A549 (cell line): ENCODE measurements at places on chromosomes 1 and 21. TPM values are rescaled to one million over a fixed set of nuclear protein-coding genes. Genes with fewer than 3 reads are reported as not detected.

Gene KDF1
- polyA plus RNA-seq: not detected in 3 replicates

Gene WDR64
- 0.03 TPM in 1 of 3 replicates, not detected in the others for polyA plus RNA-seq

Gene BSND
- not detected in 3 replicates for polyA plus RNA-seq

Gene DIRAS3
- 1.4 to 2.0 TPM (median 1.8 TPM) in 3 replicates for polyA plus RNA-seq

Gene SHE
- 0.01 TPM in 1 of 3 replicates, not detected in the others for polyA plus RNA-seq

Gene RIPK4
- polyA plus RNA-seq: 5.1 to 6.4 TPM (median 5.7 TPM) in 3 replicates

Gene TNFRSF9
- polyA plus RNA-seq: 0.75 to 1.8 TPM (median 1.0 TPM) in 3 replicates

Gene TLCD4
- polyA plus RNA-seq: 12.7 to 14.2 TPM (median 13.3 TPM) in 3 replicates

Gene NCDN
- 15.7 to 17.0 TPM (median 16.8 TPM) in 3 replicates for polyA plus RNA-seq

Gene KLF17
- 0.22 to 0.41 TPM (median 0.40 TPM) in 3 replicates for polyA plus RNA-seq

Gene S100A7A
- not detected in 3 replicates for polyA plus RNA-seq

Gene LCE3D
- 0.18 to 0.39 TPM (median 0.18 TPM) in 3 replicates for polyA plus RNA-seq

Gene OR2L3
- polyA plus RNA-seq: not detected in 3 replicates

Gene OPTC
- polyA plus RNA-seq: not detected in 3 replicates

Gene PACC1
- 11.8 to 12.5 TPM (median 11.9 TPM) in 3 replicates for polyA plus RNA-seq

Gene CD5L
- polyA plus RNA-seq: not detected in 3 replicates

Gene HFM1
- 0.04 to 0.08 TPM (median 0.07 TPM) in 3 replicates for polyA plus RNA-seq

Gene VAV3
- polyA plus RNA-seq: 9.1 to 12.8 TPM (median 11.1 TPM) in 3 replicates

Gene S100A1
- 0.67 to 0.97 TPM (median 0.88 TPM) in 3 replicates for polyA plus RNA-seq

Gene IL20
- polyA plus RNA-seq: not detected in 3 replicates

Gene GABPB2
- polyA plus RNA-seq: 2.4 to 3.9 TPM (median 3.3 TPM) in 3 replicates

Gene FBLIM1
- polyA plus RNA-seq: 33.9 to 39.4 TPM (median 38.1 TPM) in 3 replicates

Gene REG4
- polyA plus RNA-seq: not detected in 3 replicates

Gene GBP7
- polyA plus RNA-seq: not detected in 3 replicates

Gene TEX38
- polyA plus RNA-seq: not detected in 3 replicates

Gene CSF1
- polyA plus RNA-seq: 35.1 to 42.4 TPM (median 37.5 TPM) in 3 replicates

Gene SMIM1
- 0.80 to 1.3 TPM (median 1.1 TPM) in 3 replicates for polyA plus RNA-seq

Gene NR5A2
- polyA plus RNA-seq: 10.8 to 12.0 TPM (median 11.1 TPM) in 3 replicates

Gene AMY1C
- not detected in 3 replicates for polyA plus RNA-seq

Gene PDZK1IP1
- polyA plus RNA-seq: 6.4 to 9.4 TPM (median 6.9 TPM) in 3 replicates

Gene CYP2J2
- polyA plus RNA-seq: 0.09 TPM in 3 replicates

Gene MYOG
- not detected in 3 replicates for polyA plus RNA-seq

Gene RHBG
- 0.08 TPM in 1 of 3 replicates, not detected in the others for polyA plus RNA-seq

Gene FCER1A
- polyA plus RNA-seq: not detected in 3 replicates

Gene KCNQ4
- polyA plus RNA-seq: 0.17 to 0.24 TPM (median 0.22 TPM) in 3 replicates

Gene BMP8B
- 2.3 to 2.7 TPM (median 2.5 TPM) in 3 replicates for polyA plus RNA-seq

Gene ARHGAP30
- 0.09 to 0.13 TPM (median 0.13 TPM) in 3 replicates for polyA plus RNA-seq

Gene MPC2
- polyA plus RNA-seq: 49.5 to 53.0 TPM (median 49.7 TPM) in 3 replicates

Gene PCP4L1
- polyA plus RNA-seq: not detected in 3 replicates

Gene BNIPL
- polyA plus RNA-seq: 0.22 to 0.51 TPM (median 0.28 TPM) in 3 replicates
